ENCODE measurements at places on chromosomes 5 and 9.

- DNase-seq = no peak
These were observed 32.3 kb upstream of the ADAMTS2 start for GRCh38 chr5:179377421-179378115.

- DNase-seq = no peak
These were observed 1896.9 kb upstream of the CDH6 start for GRCh38 chr5:29296548-29296947.

- DNase-seq = no peak
These were observed 20.4 kb downstream of the FOXE1 start for GRCh38 chr9:97873425-97873824.

DNA sequence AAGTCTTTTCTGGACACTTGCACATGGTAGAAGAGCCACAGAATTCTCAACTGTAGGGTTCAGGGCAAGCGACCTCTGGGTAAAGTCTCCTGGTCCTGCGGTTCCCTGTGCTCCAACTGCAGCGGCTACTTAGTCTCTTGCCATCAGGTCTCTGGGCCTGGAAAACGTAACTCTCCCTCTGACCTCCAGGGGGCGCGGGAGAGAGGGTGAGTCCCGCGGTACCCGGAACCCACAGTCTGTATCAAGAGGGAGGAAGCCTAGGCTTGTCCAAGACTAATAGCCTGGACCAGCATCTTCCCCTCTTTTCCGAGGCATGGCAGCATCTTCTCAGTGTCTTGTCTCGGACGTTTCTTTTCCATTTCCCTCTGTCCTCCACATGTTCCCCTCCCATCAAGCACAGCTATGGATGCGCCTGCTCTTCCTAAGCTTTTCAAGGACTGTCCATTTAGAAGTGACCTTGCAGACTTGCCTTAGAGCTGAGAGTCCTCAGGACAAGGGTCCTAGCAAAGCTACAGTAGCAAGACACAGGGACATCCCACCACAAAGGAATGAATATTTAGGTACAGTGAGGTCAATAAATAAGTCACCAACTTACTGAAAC is 59.3 kb downstream of the FSTL4 start:
- DNase-seq = no peak

DNA sequence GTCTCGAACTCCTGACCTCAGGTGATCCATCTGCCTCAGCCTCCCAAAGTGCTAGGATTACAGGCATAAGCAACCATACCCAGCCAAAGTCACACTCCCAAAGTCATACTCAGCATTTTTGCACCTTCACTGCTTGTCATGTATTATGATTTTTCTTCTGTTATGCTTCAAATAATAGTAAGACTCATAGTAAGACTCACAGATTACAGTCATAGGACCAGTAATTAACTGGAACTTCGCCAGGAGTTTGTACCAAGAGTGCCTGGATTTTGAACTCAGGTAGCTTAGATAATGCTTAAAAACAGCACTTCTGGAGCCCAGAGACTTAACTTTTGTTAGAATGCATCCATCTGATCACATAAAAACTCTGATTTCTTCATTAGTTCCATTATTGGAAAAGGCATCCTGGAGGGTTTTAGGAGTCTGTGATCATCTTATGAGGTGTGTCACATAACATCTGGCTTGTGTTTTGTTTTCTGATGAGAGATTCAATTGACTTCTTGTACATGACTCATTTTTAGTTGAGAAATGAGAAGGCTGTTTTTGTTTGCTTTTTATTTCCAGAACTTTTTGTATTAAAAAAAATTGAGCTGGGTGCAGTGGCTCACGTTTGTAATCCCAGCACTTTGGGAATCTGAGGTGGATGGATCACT is 131.5 kb downstream of the ADAMTS19 start:
- DNase-seq = no peak

Data from T1000 (cell line).